ENCODE measurements at places on chromosomes 3 and 15. TPM values are rescaled to one million over a fixed set of nuclear protein-coding genes. Genes with fewer than 3 reads are reported as not detected.

The ITIH1 gene
- total RNA-seq = not detected

The SST gene
- total RNA-seq = not detected

GRCh38 chr3:174116421-174116820 lies 718.9 kb downstream of the NLGN1 start:
- no peak for DNase-seq

DNA sequence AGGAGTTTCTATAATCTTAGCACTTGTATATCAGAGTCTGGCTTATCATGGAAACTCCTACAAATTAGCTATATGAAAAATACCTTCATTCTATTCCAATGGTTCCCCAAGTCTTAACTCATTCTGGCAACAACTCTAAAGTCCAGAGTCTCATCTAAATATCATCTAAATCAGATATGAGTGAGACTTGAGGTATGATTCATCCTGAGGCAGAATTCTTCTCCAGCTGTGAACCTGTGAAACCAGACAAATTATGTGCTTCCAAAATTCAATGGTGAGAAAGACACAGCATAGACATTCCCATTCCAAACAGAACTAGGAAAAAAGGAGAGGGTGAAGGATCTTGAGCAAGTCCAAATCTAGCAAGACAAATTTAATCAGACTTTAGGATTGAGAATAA lies 138.8 kb downstream of the THRB start:
- DNase-seq = no peak

- no peak for DNase-seq
Observed at GRCh38 chr3:168884353-168884903, 779.1 kb downstream of the MECOM start.

DNA sequence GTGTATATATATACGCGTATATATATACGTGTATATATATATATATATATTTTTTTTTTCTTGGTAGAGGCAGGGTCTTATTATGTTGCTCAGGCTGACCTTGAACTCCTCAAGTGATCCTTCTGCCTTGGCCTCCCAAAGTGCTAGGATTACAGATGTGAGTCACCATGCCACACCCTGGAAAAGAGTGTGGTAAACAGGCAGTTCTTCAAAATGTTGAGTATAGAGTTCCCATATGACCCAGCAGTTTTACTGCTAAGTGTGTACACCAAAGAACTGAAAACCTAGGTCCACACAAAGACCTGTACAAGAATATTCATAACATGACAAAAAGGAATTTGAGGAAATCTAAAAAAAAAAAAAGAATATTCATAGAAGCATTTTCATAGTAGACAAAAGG lies 71.8 kb upstream of the GCNT3 start:
- no peak for DNase-seq

GRCh38 chr15:80991421-80991820 lies 1.8 kb upstream of the MESD start:
- peak; percentile 68 for DNase-seq

DNA sequence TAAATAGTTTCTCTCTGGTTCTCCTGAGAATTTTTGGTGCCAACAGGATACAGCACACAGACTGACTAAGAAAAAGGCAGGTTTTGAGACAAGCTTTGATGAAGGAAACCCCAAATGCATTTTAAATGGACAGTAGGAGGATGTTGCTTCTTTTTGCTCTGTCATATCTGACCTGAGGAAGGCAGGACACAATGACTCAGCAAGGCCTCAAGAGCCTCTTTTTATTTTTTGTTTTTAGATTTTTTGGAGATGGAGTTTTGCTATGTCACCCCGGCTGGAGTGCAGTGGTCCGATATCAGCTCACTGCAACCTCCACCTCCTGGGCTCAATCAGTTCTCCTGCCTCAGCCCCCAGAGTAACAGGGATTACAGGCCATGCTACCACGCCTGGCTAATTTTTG lies 16.9 kb upstream of the KNG1 start:
- DNase-seq = no peak

DNA sequence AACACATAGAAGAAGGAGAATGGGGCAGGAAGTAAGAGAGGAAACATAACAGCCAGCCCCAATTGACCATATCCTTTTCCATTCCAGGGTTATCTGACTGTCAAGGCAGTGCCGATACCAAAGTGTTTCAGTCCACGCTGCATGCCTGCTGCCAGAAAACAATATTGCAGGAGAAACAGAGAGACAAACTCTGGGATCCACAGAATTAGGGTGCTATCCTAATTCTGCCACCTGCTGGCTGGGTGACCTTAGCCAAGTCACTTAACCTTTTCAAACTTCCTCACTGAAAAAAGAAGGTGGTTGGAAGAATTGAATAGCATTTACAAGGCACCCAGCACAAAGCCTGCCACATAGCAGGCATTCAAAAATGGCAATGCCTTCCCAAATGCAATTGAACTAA lies 32.0 kb downstream of the GLB1 start:
- DNase-seq = no peak

GRCh38 chr3:60998858-60999257 lies 252.4 kb downstream of the FHIT start:
- DNase-seq = no peak

The LRIG1 gene
- 103 TPM for total RNA-seq

DNA sequence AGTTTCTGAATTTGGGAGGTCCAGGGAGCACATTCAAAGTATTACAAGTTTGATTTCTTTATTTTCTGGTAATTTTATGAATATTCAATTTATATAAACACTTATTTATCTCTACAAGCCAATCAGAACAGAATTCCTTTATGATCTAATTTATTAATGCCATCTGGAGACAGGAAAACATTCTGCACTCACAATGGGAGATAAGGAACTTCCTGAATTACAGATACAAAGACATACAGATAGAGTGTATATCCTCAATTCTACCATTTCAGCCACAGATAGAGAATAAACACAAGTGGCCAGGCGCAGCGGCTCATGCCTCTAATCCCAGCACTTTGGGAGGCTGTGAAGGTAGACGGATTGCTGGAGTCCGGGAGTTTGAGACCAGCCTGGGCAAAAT lies 86.0 kb downstream of the IQCH start:
- no peak for DNase-seq

The PRTG gene
- total RNA-seq = 0.65 TPM

- no peak for DNase-seq
Observed at GRCh38 chr3:113952921-113953320, 5.1 kb downstream of the ZDHHC23 start.

DNA sequence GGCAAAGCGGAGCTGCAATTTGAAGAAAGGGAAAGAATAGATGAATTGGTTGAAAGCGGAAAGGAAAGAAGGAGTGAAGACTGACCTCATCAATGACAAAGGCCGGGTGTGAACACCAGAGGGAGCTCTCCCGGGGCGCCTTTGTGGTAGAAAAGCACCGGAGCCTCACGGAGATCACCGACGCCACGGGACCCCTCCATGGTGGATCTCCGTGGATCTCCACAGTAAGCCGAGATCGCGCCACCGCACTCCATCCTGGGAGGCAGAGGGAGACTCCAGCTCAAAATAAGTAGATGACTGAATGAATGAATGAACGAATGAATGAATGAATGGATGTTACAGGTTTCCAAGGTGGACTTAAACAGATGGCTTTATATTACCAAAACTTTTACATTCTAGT lies 25.0 kb downstream of the GPR160 start:
- no peak for DNase-seq

- no peak for DNase-seq
Observed at GRCh38 chr15:58438956-58439355, 7.2 kb downstream of the LIPC start.

DNA sequence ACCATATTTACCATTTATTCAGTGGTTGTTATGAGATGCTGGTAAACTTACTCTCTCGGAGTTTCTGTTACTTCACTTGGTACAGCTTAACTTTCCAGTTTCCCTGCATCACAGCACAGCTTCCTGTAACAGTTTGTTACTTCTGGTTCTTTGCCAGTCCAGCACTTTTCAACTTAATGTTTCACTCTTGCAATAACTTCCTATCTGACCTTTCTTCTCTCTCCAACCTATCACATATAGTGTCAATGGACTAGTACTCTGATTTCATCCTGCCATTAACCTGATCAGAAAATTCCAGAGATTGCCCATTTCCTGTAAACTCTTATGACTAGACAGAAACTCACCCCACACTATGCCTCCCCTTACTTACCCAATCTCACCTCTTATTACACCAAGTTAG lies 3.9 kb upstream of the ATP11B start:
- no peak for DNase-seq

DNA sequence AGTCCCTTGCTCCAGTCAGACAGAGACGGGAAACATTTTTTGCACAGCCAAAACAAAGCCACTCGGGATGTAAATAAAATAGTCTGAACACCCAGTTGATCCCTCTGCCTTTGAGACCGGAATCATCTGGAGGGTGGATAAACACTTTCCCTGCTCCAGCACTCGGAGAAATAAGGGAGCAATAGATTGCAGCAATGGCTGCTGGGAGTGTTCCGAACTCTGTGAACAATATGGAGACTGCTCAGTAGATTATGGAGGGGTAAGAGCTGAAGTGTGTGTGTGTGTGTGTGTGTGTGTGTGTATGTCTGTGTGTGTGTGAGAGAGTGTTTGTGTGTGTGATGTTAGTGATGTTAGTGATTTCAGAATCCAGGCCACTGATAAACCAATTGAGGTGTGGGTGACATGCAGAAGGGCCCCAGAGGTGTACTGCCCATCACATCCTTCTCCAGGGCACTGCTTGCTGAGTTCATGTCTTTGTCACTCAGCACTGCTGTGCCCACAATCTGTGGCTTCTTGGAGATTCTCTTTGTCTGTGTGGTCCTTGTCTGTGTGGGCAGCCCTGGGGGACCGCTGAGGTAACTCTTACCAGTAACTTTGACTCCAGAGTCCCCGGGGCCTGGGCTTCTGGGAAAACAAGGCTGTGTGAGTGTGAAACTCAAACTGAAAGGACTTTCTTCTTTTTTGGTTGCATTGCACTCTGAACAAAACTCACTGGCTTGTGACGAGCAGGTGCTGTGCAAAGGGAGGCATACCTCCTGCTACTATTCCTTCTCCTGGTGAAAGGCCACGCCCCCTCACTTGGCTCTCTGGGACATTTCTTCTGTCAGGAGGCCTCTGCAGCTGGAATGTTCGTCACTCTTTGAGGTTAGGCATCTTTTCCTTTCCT lies 23.0 kb downstream of the CRYGS start:
- no peak for DNase-seq

- peak; percentile 42 for DNase-seq
Observed at GRCh38 chr15:40306908-40307307, 827 bp downstream of the PLCB2 start.

GRCh38 chr15:74613953-74614743 lies 1.5 kb upstream of the CLK3 start:
- peak; percentile 51 for DNase-seq

DNA sequence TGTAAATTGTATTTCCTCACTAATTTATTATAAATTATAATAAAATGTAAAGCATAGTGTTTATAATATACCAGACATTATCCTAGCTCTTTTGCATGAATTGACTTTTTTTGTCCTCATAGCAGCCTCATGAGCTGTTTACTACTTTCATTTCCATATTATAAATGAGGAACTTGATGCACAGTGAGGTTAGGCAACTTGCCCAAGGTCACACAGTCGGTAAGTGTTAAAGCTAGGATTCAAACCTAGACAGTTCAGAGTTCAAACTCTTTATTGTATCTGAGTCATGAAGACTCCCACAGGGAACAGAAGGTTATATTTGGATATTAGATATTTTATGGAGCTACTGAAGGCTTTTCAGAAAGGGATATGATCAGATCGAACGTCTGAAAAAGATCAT lies 322.2 kb upstream of the SATB1 start:
- DNase-seq = peak; percentile 19

DNA sequence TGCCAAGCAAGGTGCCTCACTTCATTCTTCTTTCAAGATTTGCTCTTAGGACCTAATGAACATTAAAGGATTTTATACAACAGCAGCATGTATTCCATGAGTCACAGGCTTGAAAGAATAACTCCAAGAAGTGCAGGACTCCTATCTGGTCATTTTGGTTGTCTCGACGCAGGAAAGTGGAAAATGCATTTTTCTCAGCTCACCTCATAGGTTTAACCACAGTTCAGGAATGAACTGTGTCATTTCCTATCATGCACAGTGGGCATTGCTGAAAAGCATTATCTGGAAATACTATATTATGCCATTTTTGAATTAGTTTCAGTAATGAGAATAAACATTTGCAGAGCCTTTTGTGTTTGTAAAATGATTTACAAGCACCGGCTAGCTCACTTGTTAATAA lies 98.7 kb upstream of the BFSP2 start:
- no peak for DNase-seq

DNA sequence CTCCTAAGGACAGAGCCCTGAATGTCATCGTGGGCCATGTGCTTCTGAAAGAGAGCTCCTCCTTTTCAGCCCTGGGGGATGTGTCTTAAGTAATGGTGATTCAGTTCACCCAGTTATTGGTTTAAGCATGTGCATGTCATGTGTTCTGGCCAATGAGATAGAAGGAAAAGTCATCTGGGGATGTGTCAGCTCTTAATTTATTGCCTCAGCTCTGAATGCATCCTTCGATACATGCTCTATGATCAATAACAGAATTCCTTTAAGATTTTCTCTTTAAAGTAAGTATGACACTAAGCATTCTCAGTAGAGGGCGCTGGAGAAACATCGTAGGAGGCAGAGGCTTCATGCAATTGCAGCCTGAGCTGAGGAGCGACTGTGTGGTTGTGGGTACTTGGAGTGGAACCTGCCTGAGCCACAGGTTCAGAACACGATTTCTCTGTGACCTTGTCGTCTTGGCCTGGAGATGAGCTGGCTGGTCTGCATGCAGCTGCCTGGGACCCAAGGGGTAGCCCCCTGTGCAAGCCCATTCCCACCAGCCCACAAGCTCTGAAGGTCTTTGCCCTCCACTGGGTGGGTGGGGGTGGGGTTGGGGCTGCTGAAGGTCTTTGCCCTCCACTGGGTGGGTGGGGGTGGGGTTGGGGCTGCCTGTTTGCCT lies 69.5 kb downstream of the C3orf38 start:
- no peak for DNase-seq

GRCh38 chr15:34793901-34794300 lies 1.4 kb downstream of the ACTC1 start:
- DNase-seq = no peak

- DNase-seq = no peak
Observed at GRCh38 chr3:25273582-25274171, 154.4 kb upstream of the RARB start.

GRCh38 chr3:48151058-48151806 lies 37.0 kb downstream of the CDC25A start:
- DNase-seq = peak; percentile 79

- peak; percentile 81 for DNase-seq
Observed at GRCh38 chr3:30680789-30681648, 74.6 kb downstream of the TGFBR2 start.

- no peak for DNase-seq
Observed at GRCh38 chr3:159239059-159239458, 437.2 kb downstream of the MFSD1 start.

- DNase-seq = no peak
Observed at GRCh38 chr15:100909989-100910955, 8.9 kb upstream of the LRRK1 start.
